ENCODE measurements at places on chromosomes 2 and 18.

- no peak for DNase-seq
Observed at GRCh38 chr2:33022395-33022985, 75.7 kb downstream of the LTBP1 start.

- DNase-seq, result no peak
Observed at GRCh38 chr2:128319631-128320191, 1.0 kb upstream of the HS6ST1 start.

- peak; percentile 42 for DNase-seq
Observed at GRCh38 chr2:96082211-96083063, 33.9 kb downstream of the ADRA2B start.

DNA sequence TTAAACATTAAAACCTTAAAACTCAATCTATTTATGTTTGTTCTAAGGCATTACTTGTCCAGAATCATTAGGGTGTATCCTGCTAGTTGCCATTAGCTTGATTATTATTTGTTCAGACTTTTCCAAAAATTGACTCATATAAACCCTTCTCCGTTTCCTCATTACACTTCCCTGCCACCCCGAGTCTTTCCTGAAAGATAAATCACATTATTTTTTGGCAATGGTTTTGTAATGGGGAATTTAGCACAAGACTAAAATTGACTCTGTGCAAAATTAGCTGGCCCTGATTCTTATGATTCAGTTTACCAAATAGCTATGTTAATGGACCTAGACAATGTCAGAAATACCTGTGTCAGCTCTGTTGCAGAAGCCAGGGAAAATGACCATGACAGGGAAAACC lies 112.2 kb upstream of the NT5C1B start:
- no peak for DNase-seq

- no peak for DNase-seq
Observed at GRCh38 chr2:48508461-48509124, 21.4 kb upstream of the STON1 start.

- DNase-seq, result no peak
Observed at GRCh38 chr2:178244777-178245176, 50.5 kb downstream of the OSBPL6 start.

- DNase-seq, result no peak
Observed at GRCh38 chr2:3756306-3756705, 52.9 kb downstream of the DCDC2C start.

DNA sequence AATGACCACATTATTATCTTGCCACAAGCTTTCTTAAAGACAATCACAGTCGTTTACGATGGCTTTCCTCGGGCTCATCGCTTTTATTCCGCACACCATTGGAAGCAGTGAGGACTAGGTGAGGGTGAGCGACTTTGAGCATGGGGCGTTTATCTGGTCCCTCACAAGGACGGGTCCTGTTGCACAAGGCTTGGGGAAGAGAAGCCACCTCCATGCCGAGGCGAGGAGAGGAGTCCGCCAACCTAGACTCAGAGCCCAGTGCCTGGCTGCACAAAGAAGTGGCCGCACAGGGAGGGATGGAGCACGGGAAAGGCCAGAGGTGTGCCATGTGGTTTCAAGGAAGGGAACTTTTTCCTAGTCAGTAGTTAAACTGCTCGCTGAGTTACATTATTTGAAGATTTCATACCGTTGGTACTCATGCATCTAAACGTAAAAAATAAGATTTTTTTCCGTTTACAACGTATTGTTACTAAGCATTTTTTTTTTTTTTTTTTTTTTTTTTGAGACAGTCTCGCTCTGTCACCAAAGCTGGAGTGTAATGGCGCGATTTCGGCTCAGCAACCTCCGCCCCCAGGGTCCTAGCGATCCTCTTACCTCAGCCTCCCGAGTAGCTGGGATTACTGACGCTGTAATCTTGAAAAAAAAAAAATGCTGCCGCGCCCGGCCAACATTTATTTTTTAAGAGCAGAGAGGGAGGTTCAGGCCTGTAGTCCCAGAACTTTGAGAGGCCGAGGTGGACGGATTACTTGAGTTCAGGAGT lies 849 bp upstream of the CYP27C1 start:
- no peak for DNase-seq

- no peak for DNase-seq
Observed at GRCh38 chr18:2573408-2573807, 2.1 kb downstream of the NDC80 start.

DNA sequence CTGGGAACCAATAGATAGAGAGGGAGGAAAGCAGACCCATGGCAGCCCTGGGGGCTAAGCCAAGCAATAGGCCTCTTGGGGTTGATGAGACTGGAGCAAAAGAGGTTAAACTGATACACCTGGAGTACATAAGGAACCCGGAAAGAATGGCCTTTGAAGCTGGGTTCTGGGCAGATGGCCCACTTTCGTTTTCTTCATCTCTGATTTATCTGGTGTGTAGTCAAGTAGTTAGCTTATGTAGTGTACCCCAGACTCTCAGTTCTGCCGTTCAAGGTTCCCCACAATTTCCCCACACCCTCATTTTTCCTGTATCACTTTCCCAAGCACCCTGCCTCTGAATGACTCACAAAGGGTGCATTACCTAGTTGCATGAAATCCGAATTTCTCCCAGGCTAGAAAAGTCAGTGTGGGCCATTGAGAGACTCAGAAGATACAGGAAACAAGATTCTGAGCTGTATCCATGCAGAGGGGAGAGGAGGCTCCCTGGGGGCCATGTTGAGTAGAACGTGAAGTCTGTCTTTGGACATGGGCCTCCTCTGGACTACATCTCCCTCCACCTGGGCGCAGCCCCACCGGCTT lies 235.0 kb downstream of the LOXHD1 start:
- DNase-seq, result peak; percentile 7

- DNase-seq, result no peak
Observed at GRCh38 chr2:159251296-159252173, 35.0 kb downstream of the WDSUB1 start.

GRCh38 chr2:28390746-28391563 lies 1.7 kb upstream of the FOSL2 start:
- no peak for DNase-seq

DNA sequence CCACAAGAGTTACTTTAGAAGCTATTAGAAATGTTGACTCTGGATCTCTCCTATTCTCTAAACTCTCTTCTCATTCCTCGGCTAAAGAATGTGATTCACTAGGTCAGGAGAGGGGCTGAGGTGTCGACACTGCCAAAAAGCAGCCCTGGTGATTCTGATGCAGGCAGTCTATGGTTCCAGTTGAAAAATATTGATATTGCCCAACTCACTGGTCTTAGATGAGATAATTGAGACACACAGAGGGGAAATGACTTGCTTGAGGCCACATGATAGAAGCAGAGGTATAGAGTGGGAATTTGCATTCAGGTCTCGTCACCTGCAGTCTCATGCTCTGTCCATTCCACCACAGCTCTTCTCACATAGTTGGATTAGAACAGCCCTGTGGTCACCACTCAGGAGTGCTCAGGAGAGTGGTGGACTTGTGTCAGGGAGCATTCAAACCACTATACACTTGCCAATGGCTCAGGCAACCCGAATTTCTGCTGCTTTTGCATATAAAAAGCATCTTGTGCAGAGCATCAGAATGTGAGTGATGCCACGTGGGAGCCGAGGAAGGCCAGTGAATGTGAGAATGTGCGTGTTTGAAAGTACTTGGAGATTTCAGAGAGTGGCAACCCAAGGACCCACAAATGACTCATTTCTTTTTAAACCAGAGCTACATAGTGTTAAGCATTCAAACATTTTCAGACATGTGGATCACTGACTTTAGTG lies 65.1 kb upstream of the CTLA4 start:
- peak; percentile 76 for DNase-seq

DNA sequence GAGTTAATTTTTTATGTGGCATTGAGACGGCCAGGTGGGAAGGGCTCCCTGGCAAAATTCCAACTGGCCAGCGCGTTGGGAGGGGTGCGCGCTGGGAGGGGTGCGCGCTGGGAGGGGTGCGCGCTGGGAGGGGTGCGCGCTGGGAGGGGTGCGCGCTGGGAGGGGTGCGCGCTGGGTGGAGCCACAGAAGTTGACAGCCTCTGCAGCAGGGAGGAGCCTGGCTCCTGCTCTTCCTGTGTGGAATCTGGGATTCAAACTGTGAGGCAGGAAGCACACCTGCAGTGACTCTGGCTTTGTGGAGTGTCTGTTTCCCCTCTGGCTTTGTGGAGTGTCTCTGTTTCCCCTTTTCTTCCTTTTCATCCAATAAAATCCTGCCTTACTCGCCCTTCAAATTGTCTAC lies 147.9 kb upstream of the CBLN2 start:
- DNase-seq, result no peak

GRCh38 chr18:23701544-23702064 lies 12.4 kb downstream of the LAMA3 start:
- DNase-seq, result no peak

DNA sequence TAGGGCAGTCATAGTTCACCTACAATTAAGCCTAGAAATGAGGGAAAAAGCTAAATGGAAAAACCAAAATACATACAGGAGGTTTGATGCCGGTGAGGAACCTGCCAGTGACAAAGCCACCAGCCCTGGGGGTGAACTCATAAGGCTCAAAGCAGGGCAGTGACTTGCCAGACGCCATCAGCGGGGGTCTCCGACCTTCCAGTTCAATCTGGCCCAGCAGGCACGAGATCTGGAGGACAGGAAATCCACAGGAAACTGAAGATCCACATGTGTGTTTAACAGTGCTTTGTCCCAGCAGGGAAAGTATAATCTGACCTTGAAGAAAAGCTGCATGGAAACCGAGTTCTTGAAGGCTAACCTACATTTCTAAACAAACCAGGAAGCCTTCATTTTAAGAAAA lies 60.1 kb downstream of the POLR1A start:
- peak; percentile 17 for DNase-seq

DNA sequence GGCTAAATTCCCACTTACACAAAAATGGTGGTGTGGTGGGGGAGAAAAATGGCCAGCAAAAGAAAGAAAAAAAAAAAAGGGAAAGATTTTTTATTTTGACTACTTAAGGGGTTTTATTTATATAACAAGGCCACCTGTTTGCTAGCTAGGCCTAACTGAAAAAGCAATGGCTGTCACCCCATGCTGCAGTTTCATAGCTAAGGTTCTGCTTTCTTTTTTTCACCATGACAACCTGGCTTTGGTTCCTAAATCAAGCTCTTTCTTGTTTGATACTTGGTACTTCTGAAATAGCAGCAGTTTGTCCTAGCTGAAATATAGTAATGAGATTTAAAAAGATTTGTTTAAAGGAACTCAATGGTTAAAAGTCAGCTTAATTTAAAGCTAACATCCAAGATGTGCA lies 433.2 kb upstream of the MEX3C start:
- no peak for DNase-seq

DNA sequence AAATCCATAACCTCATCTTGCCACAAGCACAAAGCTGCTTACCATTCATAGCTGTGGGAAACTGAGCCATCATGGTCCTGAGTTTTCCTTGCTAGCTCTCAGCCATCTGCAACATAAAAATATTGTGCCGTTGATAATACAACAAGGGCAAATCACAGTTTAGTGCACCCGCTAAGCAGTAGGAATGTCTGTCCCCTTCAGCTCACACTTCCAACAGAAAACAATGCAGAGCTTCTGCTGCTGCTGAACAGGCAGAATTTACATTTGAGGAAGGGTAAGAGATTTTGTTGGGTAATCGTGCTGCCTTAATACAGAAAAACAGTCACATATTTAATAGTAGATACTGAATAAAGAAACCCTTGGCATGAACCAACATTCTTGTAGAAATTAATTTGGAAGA lies 32.3 kb downstream of the ITSN2 start:
- DNase-seq, result no peak

GRCh38 chr2:209519906-209520305 lies 96.1 kb downstream of the MAP2 start:
- no peak for DNase-seq

- no peak for DNase-seq
Observed at GRCh38 chr18:47215554-47216138, 35.8 kb downstream of the SKOR2 start.

DNA sequence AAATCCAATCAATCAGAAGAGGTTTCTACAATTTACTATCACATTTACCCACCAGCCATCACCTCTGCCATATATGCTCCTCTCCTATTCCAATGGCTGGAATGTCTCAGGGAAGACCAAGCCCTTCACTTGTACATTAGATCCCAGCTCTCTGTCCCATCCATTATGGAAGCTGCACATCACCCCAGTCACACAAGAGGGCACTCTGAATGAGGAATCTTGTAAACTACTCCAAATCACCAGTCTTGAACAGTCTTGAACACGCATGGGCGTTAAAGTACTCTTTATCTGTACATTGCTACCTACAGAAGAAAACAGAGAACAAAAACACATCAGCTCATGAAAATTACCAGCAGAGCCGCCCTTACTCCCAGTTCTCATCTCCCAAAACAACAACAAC lies 38.7 kb downstream of the ZC3H8 start:
- no peak for DNase-seq

DNA sequence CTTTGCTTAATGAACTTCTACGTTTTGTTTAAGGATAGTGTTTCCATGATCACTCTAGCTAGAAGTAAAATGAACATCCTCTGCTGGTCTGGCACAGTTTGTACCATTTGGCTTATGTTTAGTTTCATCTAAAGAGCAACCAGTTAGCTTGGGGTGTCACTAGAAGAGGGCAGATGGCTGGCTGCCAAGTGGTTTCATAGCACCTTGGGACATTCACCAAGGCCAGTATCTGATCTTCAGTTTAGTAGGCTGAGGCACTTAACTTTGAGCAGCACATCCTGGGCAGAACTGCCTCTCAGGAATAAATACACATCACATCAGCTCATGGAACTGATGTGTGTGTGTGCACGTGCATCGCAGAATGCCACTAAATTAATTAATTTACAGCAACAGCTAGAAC lies 68.4 kb downstream of the NXPH2 start:
- no peak for DNase-seq

GRCh38 chr18:79948719-79949411 lies 2.6 kb downstream of the SLC66A2 start:
- peak; percentile 47 for DNase-seq

DNA sequence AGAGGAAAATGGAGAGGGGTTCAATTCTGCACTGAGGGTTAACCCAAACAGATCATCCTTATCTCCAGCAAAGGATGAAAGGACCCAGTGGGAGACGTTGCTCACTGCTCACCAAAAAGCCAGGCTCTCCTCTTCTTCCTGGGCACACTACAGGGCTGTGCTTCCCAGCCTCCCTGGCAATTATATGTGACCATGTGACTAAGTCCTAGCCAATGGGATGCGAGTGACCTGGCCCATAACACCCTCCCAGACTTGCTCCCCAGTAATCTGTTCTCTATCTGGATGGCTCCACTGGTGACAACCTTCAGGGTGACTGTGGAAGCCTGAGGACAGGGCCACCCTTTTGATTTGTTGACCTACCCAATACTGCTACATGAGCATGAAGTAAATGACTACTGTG lies 10.9 kb upstream of the PRKCE start:
- DNase-seq, result no peak

DNA sequence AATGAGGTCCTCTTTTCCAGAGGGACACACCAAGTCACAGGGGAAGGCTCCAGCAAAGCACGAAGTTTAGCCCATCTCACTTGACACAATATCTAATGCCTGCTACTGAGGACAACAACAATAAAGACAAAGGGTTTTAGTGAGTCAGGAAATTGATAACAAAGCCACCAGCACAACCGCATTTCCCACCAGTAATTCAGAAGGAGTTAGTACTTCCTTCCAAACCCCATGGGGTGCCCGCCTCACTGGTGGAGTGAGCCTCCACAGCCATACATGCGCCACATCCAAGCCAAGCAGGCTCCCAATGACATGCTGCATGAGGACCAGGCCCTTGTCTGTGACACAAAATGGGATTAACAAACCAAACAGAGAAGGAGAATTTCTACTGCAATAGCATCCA lies 40.1 kb downstream of the MRPL35 start:
- no peak for DNase-seq

GRCh38 chr18:63979409-63979920 lies 9.6 kb downstream of the SERPINB8 start:
- no peak for DNase-seq
